Stimulated activated CD4-positive, alpha-beta T cell treated with anti-CD3 and anti-CD28 coated beads, Interleukin-1b, Interleukin-23, amount 100 ng/mL, for 1 hour (primary cell): ENCODE measurements at places on chromosomes 12 and 14.

DNA sequence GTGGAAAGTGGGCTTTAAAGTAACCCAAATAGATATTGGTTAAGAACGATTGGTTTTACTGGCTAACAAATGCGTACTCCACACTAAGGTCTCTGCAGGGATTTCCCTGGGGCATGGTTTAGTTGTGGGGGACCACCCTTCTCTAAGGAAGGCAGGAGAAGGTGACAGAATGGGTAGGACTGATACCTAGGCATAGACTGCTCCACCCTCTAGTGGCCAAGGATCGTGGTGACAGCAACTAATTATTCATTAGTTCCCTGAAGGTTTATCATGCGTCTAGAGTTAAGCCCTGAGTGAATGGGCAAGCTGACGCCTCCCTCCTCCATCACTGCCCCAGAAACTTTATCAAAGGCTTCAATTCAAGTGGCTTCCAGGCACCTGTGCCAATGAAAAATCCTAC lies 9.1 kb downstream of the FAM181A start:
- no peak for DNase-seq

GRCh38 chr14:52175982-52176502 lies 91.5 kb upstream of the PTGDR start:
- DNase-seq: no peak

GRCh38 chr14:89845346-89845745 lies 109.2 kb downstream of the EFCAB11 start:
- DNase-seq: no peak

GRCh38 chr12:92495108-92495507 lies 207.7 kb upstream of the PLEKHG7 start:
- no peak for DNase-seq

DNA sequence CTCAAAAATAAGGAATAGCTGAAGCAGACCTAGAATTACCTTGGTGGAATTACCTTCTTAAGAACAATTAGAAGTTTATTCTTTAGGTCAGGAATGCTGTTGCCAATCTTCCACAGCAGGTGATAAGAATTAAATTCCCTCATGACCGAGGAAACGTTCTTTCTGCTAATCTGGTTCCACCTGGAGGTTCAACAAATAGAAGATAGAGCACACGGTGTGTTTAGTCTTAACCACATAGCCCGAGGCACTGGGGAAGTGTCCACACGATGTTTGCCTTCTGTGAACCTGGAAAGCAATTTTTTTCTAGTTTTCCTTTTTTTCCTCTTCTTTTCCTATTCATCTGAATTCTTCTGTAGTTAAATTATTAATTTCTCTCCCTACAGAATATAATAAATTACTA lies 906.9 kb downstream of the NRXN3 start:
- DNase-seq: no peak

- no peak for DNase-seq
Measured at GRCh38 chr12:32336261-32336660, 63.1 kb upstream of the FGD4 start.

- DNase-seq: no peak
Measured at GRCh38 chr12:80551897-80552296, 107.9 kb downstream of the PTPRQ start.

- DNase-seq: no peak
Measured at GRCh38 chr12:40208707-40209446, 15.9 kb upstream of the LRRK2 start.

DNA sequence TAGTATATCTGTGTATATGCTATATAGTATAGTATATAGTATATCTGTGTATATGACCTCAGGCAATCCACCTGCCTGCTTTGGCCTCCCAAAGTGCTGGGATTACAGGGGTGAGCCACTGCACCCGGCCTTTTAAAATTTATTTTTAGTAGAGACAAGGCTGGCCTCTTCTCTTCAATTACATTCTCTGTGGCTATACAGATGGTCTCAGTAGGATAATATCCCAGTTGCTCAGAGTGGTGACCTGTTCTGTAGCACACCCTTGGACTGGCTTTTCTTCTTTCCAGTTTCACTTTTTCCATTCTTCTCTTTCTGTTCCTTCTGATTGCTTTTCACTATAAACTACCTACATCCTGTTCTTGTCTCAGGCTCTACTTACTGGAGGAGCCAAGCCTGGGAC lies 3.1 kb upstream of the NFATC4 start:
- DNase-seq: no peak

GRCh38 chr14:89349171-89350008 lies 67.6 kb downstream of the FOXN3 start:
- no peak for DNase-seq

- no peak for DNase-seq
Measured at GRCh38 chr12:111780166-111780565, 13.4 kb downstream of the ALDH2 start.

DNA sequence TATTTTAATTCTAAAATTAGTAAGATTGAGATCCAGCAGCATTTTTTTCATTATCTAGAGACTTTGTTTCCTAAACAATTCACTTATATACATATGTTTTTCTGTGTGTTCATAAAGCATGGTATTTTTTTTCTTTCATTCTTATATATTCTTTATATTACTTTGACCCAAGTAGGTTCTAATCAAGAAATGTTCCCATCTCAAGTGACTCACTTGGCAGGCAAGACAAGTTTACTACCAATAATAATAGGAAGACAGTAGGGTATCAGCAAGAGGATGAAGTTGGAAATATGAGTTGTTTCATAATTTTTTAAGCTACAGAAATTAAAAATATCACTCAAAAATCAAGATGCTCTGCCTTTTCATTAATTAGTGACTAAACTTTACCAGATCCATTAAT lies 613.4 kb upstream of the ATP2B1 start:
- no peak for DNase-seq
